ENCODE measurements at places on chromosomes 16 and 17.
A peak's percentile ranks its signal among the peaks of the same experiment; 100 is the strongest.

DNA sequence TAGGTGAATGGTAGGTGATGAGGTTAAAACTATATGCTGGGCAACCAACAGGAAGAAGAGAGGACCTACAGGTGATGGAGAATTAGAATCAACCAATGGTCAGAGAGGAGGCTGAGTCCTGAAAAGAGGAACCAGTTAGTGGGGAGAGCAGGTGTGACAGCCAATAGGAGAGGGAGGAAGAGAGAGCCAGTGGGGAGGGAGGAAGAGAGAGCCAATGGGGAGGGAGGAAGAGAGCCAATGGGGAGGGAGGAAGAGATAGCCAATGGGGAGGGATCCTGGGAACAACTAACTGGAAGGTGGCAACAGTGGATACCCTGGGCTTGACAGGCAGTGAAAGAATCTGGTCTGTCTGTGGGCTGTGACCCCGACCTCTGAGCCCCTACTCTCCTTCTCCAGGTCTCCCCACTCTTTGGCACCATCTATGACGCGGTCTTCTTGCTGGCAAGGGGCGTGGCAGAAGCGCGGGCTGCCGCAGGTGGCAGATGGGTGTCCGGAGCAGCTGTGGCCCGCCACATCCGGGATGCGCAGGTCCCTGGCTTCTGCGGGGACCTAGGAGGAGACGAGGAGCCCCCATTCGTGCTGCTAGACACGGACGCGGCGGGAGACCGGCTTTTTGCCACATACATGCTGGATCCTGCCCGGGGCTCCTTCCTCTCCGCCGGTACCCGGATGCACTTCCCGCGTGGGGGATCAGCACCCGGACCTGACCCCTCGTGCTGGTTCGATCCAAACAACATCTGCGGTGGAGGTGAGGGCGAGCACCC lies 3.7 kb downstream of the GUCY2D start:
- DNase-seq, result no peak

- DNase-seq, result no peak
Observed at GRCh38 chr16:72068930-72069329, 5.9 kb downstream of the HPR start.

GRCh38 chr16:70679671-70680494 lies 6.0 kb downstream of the MTSS2 start:
- DNase-seq, result no peak

- DNase-seq, result no peak
Observed at GRCh38 chr16:73739049-73739769, 557.4 kb upstream of the PSMD7 start.

- peak; percentile 71 for DNase-seq
Observed at GRCh38 chr16:29007730-29008593, 23.1 kb downstream of the LAT start.

DNA sequence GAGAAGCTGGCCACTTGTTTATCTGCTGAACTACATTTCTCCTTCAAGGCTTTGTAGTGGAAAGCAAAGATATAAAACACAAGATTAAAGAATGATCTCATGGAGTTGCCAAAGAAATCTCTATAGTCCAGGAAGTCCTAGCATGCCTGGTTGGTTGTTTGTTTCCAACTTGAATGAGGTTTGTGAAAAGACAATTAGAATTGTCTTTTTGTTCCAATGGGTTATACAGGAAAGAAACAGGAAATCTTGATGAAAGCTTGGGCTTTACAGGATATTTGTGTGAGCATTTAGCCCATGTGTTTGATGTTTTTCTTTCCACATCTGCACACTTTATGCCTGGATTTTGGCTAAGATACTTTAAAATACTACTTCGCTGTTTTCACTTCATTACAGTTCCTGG lies 273.4 kb downstream of the CEP112 start:
- no peak for DNase-seq

GRCh38 chr17:41687828-41688640 lies 651 bp upstream of the EIF1 start:
- DNase-seq, result peak; percentile 62

GRCh38 chr16:87319011-87319410 lies 1.8 kb upstream of the C16orf95 start:
- DNase-seq, result no peak

DNA sequence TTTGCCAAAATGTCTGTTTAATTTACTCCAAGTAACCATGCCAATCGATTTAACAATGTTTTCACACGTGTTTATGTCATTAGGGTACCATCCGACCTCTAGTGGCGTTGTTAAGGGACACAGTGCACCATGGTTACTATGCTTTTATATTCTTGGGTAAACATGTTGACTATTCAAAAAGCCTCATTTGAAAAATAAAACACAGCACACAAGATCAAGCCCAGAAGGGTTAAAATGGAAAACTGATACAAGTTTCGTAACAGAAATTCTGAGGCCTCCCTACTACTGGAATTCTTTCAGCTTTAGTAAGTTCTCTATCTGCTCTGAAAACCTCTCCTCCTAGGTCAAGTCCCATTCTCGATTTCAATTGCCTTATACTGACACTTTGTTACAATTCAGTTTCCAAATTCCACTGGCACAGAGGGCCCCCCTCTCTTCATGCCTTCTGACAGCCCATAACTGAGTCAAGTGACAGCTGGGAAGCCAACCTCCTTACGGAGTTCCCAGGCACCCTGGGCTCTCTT lies 2.1 kb downstream of the CFAP20 start:
- no peak for DNase-seq

- no peak for DNase-seq
Observed at GRCh38 chr16:54066451-54067105, 220.0 kb downstream of the IRX3 start.

GRCh38 chr16:31168848-31169247 lies 11.1 kb upstream of the FUS start:
- no peak for DNase-seq

DNA sequence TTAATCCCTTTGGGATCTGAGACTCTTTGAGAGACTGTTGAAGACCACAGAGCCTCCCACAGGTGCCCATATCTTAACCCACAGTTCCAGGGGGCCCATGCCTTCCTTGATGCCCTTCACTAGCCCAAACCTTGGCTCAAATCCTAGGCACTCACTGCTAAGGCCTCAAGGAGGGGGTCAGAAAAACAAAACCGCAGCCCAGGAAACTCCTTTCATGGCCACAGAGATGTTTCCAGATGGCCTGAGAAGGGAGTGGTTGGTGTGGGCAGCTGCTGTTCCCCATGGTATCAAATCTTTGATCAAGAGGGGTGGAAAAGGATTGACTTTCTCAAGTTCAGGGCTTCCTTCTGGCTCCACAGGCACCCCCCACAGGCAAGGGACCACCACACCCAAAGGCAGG lies 44.7 kb downstream of the CDH1 start:
- DNase-seq, result no peak

Data from activated gamma-delta T cell treated with Interleukin-2 at 50 U/mL for 16 hours (primary cell).